ENCODE measurements at places on chromosomes 11 and 22.

- DNase-seq, result no peak
Measured at GRCh38 chr22:42745118-42745517, 24.4 kb upstream of the A4GALT start.

DNA sequence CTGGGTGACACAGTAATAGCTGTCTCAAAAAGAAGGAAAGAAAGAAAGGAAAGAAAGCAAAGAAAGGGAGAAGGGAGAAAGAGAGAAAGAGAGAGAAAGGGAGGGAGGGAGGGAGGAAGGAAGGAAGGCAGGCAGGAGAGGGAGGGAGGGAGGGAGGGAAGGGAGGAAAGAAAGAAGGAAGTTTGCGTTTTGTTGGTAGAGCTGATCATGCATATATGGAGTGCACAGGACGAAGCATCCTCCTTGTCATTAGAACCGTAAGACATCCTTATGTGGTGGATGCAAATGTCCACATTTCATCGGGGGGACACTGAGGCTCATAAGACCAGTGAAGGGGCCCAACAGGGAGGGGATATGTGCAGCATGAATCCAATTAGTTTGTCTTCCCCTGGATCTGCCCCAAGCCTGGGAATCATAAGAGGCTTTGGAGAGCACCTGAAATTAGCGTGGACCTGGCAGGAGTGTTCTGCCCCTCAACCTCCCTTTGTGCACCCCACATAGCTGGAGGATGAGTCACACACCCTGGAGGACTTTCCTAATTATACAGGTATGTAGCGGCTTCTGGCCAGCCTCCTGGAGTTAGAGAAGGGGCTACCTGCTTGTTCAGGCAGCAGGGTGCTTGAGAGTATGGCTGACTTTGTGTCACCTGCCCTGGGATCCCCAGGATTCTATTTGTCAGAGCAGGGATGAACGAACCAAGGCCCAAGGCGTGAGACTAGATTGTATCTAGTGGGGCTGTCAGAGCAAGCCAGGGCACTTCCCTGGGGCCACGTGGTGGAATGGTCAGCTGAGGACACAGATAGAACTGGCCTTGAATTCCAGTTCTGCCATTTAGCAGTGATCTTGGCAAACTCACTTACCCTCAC, 119.7 kb upstream of the CD82 start:
- DNase-seq, result no peak

GRCh38 chr11:19779740-19780139, 67.1 kb downstream of the NAV2 start:
- no peak for DNase-seq

GRCh38 chr11:26983645-26984044, 10.3 kb upstream of the FIBIN start:
- no peak for DNase-seq

GRCh38 chr11:92702805-92703448, 266.5 kb upstream of the MTNR1B start:
- DNase-seq, result no peak

GRCh38 chr22:23115369-23115768, 26.4 kb downstream of the RSPH14 start:
- DNase-seq, result no peak

DNA sequence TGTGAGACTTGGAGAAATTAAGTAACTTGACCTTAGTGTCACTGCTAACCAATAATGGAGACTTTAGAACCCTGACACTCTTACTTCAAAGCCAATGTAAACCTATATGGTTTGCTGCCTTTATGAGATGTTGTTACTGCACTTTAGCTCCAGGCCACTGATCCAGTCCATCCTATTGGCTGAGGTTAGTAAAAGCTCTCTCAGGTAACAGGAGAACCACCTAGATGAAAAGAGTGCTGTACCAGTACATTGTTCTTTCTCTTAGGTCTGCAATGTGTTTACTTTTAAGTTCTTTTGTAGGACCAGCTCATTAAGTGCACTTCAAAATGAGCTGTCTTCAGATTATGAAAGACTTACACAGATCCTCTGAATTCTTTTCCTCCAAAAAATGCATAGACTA, 994.0 kb upstream of the FAT3 start:
- DNase-seq, result no peak

- DNase-seq, result no peak
Measured at GRCh38 chr11:69008737-69009440, 4.2 kb downstream of the MRGPRF start.
